ENCODE measurements at places on chromosomes 11 and 22.

GRCh38 chr11:67614730-67615714, 8.3 kb downstream of the NDUFV1 start:
- peak; percentile 63 for DNase-seq

DNA sequence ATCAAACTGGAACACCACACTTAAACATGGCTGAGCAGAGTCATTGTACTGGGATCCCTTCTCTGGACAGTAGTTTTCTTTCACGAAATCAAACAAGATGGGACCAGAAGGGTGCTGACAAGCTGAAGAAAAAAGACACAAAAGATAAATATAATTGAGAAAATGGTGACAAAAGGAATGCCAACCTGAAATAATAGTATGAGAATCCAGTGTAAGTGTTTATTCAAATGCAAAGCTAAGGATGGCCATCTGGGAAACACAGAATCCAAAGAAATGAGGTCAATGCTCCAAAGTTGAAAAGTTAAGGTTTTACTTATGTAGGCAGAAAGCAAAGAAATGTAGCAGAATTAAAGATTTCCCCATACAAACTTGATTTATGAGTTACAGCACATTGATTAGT, 5.3 kb upstream of the OR52E5 start:
- DNase-seq = no peak

DNA sequence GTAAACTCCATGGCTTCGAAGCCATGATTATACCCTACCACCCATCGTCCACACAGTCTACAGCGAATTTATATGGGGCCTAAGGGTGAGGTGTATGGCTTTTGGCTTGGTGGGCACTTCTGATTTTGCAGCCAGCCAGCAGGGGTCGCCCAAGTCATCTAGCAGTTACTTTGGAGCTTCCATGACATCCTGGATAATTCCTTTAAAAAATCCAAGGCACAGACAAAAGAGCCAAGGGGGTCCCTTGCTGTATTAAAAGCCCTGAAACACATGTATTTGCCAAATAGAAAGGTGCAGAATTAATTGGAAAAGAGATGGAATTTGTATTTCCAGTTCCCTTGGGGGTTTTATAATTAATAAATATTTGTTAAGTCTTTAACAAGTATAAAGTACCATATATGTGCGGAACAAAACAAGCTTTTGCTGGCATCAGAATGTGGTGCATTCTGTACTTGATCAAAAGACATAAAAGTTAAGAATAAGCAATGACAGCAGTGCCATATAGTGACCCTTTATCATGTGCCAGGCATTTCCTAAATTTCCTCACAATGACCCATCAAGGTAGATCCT, 132.8 kb upstream of the PITPNB start:
- no peak for DNase-seq

GRCh38 chr11:28697920-28698827, 590.0 kb downstream of the METTL15 start:
- peak; percentile 5 for DNase-seq

DNA sequence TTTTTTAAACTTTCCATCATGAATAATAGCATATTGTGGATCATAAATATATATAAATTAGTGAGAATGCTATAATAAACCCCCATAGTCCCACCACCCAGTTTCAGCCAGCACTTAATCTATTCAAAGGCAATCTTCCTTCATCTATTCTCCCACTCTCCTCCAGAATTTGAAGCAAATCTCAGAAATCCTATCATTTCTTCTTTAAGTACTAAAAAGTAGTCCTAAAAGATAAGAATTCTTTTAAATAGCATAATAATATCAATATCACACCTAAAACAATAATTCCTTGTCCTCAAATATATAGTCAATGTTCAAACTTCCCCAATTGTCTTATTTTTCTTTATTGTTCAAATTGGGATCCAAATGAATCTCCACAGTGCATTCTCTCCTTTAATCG, 24.6 kb upstream of the ROBO3 start:
- DNase-seq = no peak

GRCh38 chr22:44288913-44289312, 23.8 kb downstream of the SHISAL1 start:
- no peak for DNase-seq

GRCh38 chr22:36456464-36456845, 25.0 kb downstream of the TXN2 start:
- DNase-seq = no peak

DNA sequence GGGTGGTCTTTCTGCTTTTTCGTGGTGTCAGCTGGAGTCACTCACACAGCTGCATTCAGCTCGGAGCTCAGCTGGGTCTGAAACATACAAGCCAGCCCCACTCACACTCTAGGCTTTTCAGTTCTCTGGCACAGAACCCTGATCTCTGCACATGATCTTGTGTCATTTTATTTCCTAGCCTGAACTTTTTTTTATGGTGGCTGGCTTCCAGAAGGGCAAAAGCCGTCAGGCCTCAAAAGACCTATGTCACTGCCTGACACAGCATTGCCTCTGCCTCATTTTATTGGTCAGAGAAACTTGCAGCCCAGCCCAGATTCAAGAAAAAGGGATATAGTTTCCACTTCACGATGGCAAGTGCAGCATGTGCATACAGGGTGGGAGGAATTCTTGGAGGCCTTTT, 117.8 kb downstream of the NTM start:
- DNase-seq = no peak

DNA sequence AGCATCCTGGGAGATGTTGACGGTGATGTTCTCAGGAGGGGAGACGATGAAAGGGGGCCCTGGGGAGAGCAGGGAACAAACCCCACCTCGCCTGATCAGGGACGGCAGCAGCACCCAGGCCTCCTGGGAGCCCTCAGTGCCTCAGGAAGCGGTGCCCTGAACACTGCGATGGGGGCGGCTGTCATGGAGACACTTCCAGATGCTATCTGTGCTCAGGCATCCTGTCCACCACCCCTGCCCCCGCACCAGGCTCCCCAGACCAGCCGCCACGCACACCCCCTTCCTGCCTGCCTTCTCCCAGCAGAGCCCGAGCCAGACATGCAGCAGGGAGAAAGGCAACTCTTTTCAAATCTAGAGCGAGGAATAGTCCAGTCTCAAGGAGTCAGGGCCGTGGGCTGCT, 20.6 kb downstream of the IGSF9B start:
- no peak for DNase-seq

DNA sequence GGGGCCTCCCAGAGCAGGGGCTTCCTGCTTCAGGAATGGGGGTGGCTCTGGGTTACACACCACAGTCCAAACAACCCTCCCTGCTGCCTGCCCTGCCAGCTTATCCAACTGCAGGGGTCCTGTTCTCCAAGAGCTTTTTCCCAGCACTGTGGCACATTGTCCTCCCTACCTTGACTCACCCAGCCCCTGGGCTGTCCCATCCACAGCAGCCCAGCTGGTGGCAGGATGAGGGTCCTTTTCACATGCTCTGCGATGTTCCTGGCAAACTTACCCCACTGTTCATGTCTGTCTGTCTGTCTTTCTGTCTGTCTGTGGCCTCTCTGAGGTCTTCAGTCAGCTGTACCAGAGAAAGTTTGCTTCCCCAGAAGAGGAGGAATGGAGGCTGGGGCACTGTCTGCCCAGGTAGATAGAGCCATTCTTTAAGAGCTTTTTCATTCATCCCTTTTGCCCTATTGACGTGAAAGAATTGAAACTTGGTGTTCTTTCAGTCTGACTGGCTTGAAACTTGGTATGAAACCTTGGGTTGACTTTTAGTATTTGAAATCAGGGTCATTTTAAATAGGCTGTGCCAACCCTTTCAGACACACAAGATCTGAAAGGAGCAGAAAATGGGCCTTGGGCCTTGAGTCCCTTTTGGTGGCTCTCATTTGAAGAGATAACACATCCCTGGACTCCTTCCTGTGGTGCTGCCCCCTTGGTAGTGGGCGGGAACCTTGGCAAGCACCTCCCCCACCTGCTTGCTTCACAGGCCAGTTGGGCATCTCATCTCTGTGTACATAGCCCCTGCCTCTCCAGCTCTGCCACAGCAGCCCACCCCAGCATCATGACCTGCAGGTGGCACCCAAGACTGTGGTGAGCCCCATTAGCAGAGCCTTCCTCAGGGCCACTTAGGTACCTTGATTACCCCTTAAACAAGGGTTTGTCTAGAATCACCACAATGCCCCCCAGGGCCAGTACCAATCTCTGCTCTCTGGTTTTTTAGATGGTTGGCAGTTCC, 74.6 kb upstream of the SUSD2 start:
- peak; percentile 31 for DNase-seq

- no peak for DNase-seq
Measured at GRCh38 chr11:6531267-6531752, 34.2 kb downstream of the DNHD1 start.

DNA sequence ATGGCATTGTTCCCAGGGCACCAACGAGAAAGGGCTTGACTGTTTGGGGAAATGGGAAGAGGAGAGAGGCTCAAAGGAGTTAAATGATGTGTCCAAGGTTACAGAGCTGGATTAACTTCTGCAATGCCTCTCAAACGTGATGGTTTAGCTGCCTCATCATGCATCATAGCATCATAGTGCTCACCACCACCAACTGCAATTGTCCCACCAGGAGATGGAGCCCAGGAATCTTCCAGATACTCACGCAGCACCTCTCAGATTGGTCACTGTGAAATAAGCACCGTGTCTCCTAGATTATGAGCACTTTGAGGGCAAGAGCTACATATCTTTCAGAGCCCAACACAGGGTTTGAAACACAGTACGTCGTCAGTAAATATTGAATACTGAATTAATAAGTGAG, 69.2 kb downstream of the PRSS23 start:
- no peak for DNase-seq

DNA sequence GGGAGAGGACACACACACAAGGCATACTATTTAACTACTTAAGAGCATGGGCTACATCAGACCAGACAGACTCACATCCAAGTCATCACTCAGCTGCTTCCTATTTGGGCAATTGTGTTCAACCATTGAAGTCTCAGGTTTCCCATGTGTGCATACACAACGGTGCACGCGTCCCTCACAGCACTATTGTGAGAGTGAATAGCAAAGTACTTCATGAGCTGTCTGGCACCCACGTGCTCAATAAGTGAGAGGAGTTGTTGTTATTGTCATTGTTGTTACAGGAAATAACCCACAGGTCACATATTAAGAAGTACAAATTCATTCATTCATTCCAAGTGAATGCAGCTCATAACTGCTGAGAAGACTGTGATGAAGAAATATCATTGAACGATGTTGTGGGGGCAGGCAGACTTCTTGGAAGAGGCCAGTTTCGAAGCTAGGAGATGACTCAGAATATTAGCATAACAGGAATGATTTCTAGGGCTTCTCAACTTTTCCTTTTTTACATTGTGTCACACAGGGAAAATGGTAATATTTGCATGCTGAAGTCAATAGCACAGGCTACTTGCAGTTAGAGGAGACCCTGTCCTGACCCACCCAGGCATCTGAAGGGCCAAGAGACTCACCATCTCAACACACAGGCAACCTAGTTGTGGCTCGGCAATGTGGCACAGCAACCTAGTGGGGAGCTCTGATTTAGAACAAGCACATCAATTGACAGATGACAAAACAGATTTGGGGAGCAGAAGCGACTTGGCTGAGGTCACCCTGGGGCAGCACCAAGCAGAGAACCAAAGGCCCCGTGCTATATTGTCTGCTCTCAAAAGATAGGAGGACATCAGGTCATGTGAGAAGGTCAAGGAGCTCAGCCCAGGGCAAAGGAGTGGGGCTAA, 606.0 kb downstream of the BUD13 start:
- DNase-seq = no peak

Data from GM19239 (cell line).